Fibroblast of lung (primary cell): ENCODE measurements at places on chromosomes 3 and 15.

- no peaks in the 10 kb centered on the region for H3K36me3 ChIP-seq
- H3K27me3 ChIP-seq: no peaks in the 10 kb centered on the region
- H3K27ac ChIP-seq: no peak overlapping the region
- H3K4me3 ChIP-seq: no peak overlapping the region
Observed at GRCh38 chr3:111782447-111782782, 76.7 kb upstream of the PHLDB2 start.

GRCh38 chr3:66259566-66260255 lies 38.9 kb downstream of the SLC25A26 start:
- peak; percentile 24 for DNase-seq
- H3K27me3 ChIP-seq: no peaks in the 10 kb centered on the region
- H3K4me1 ChIP-seq: no peaks in the 10 kb centered on the region
- no peak overlapping the region for H3K27ac ChIP-seq

- no peak overlapping the region for H3K4me3 ChIP-seq
- no peaks in the 10 kb centered on the region for H3K4me1 ChIP-seq
- DNase-seq: no peak
- H3K36me3 ChIP-seq: no peaks in the 10 kb centered on the region
- no peaks in the 10 kb centered on the region for H3K27me3 ChIP-seq
- no peak overlapping the region for H3K27ac ChIP-seq
Observed at GRCh38 chr3:79558943-79559342, 208.9 kb downstream of the ROBO1 start.

DNA sequence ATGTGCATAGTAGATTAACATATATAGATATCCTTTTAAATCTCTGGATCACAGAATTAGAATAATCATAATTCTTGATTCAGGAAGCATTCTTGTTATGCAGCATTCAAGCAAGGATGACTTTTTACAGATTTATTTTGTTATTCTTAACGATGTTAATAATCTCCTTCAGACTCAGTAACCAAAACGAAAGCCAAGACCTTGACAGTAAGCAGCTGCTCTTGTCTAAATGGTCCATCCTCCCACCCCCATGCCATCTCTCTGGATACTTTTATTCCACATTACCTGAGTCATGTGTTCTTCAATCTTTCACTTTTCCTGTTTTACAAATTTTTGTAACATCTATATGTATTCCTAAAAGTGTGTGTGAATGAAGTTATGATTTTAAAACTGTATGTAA lies 33.3 kb upstream of the GPR171 start:
- H3K27ac ChIP-seq: no peak overlapping the region
- no peak overlapping the region for H3K4me3 ChIP-seq
- H3K27me3 ChIP-seq: no peaks in the 10 kb centered on the region
- H3K4me1 ChIP-seq: no peaks in the 10 kb centered on the region
